ENCODE measurements at places on chromosomes 6 and 20. TPM values are rescaled to one million over a fixed set of nuclear protein-coding genes. Genes with fewer than 3 reads are reported as not detected.

GRCh38 chr6:168565112-168565511, 124.1 kb downstream of the SMOC2 start:
- no peak for DNase-seq

- DNase-seq, result no peak
Observed at GRCh38 chr6:45836984-45837383, 178.7 kb downstream of the CLIC5 start.

- no peak for DNase-seq
Observed at GRCh38 chr6:41262401-41262800, 24.1 kb downstream of the TREM1 start.

Gene B3GALT4
- polyA plus RNA-seq, result 1.6 TPM

Measured in forelimb muscle (tissue), 1 donor.